ENCODE measurements at places on chromosomes 4 and X. TPM values are rescaled to one million over a fixed set of nuclear protein-coding genes. Genes with fewer than 3 reads are reported as not detected.

Gene GAB1
- total RNA-seq = 21.3 TPM

Gene JCHAIN
- not detected for total RNA-seq

Gene NLGN3
- 14.8 TPM for total RNA-seq

Gene ODAPH
- total RNA-seq = not detected

Gene TSPAN6
- 58.1 TPM for total RNA-seq

Gene SMIM10L2A
- total RNA-seq = 5.0 TPM

Gene CT45A1
- total RNA-seq = not detected

Gene GUCY1B1
- total RNA-seq = 2.9 TPM

Gene PCDH19
- total RNA-seq = 0.46 TPM

Gene FAM9B
- total RNA-seq = not detected

DNA sequence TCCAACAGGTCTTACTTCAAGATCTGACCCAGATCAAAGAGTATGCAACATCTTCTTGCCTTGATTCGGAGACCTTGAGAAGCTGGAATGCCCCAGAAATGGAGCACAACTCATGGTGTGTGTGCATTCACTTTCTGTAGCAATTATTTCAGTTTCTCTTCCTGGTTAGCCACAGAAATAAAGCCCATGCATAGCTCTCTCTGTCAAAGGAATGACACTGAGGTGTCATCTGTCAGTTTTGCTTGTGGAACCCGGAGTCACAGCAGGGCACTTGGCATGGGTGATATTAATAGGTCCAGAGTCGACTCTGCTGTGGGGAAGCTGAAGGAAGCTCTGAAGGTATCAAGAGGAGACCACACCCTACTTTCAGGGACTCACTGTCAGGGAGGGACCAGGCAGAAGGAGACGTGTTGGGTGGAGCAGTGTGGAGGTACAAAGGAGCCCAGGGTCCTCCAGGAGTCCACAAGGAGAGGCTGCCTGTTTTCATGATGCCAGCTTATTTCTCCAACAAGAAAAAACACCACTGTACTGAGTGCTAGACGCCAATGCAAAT, 10.7 kb downstream of the CLNK start:
- DNase-seq = no peak

DNA sequence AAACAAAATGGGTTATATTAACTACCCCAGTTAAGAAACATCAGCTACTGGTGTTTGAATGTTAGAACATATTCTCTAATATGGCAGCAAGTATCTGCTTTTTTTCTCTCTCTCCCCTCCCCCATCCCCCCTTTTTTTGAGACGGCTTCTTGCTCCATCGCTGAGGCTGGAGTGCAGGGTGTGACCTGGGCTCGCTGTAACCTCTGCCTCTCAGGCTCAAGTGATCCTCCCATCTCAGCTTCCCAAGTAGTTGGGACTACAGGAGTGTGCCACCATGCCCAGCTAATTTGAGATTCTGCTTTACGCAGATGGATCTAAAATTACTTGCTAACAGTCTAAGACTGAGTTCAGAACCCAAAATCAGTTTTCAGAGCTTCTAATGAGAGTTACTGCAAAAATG, 101.9 kb downstream of the AFF1 start:
- no peak for DNase-seq

DNA sequence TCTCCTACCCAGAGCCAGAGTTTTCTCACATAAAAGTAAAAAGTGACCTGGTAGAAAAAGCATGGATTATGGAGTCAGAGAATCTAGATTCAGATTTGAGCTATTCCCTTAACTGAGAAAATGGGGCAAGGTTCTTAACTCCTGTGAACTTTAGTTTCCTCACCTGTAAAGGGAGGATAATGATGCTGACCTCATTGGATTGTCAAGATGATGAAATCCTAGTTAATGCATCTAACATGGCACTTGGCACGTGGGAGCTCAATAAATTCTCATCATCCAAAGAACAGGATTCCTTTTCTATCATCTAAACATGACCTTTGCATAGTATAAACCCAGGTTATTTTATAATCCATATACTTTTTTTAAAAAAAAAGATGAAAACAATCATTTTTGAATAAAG, 18.6 kb downstream of the FHDC1 start:
- no peak for DNase-seq

DNA sequence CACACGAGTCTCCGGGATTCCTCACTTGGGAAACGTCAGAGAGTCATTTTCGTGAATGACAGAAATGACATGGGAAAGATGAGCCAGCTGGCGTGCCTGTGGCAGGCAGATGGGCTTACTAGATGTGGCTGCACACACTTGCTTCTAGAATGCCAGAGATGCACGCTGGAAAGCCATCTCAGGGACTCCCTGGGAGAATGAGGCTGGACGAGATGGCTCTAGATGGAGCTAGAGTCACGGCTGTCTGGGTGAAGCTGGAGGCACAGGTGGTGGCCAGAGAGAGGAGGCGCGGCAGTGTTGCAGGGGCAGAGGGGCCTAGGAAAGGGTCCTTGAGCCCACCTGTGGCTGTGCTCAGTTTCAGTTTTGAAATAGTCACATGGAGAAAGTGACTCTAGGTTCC, 26.0 kb downstream of the TKTL1 start:
- no peak for DNase-seq

DNA sequence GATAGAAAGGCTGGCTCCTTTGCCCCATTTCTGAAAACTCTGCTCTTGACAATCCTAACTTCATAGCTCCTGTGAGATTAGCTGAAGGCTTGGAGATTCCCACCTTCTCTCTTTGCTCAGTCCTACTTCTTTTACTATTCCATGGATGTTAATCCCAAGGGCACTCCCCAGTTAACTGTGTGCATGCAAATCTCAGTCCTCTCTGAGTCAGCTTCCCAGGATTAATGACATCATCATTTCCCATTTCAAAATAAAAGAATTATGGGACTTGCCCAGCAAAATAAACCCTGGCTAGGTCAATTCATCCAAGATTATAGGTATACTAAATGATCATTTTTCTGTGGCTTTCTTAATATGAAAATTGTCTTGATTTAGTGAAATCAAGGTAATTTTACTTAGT, 328.6 kb upstream of the NR3C2 start:
- DNase-seq = no peak

- DNase-seq = no peak
Measured at GRCh38 chrX:31440546-31440945, 368.7 kb upstream of the FTHL17 start.

DNA sequence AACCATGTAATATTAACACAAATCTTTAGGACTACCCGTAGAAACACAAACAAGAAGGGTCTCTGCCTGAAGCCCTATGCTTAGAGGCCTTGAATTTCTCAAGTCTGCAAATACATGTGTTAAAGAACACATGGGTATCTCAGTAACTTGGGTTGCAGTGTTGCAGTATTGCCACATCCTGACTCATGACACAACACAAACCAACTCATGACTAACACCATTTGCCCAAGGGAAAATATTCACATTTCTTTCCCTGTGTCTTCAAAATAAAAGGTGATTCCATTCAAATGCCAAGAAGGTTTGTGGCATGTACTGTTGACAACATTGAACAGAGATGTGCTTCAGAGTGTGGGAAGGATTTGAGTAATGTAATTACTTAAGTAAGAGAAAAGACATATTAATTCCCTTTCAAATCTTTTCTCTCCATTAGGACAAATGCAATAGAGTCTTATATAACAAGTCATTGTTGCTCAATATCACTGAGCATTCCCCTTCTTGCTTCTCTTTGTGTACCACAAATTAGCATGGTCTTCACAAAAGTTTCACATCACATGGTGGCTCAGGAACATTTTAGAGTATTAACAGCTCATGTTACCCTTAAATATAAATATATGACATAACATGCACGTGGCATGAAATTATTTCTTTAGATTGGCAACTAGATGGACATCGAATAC, 487.1 kb downstream of the STPG2 start:
- DNase-seq = no peak

DNA sequence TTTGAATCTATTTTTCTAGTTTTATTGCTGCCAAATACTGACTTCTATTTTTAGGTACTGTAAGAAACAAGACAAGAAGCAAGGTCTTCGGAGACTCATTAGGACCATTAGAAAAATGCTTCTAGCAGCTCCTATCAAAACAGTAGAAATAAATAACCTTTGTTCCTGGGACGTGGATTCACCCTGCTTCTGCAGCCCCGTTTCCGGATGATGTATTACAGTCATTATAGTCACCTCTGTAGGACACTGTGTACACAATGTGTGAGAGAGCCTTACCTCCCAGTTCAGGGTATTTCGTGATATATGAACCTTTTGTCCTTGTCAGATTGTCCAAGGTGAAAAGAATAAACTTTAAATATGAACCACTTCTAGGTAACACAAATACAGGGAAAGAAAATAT, 484.0 kb upstream of the TECRL start:
- no peak for DNase-seq

- DNase-seq = no peak
Measured at GRCh38 chr4:18034099-18034498, 12.5 kb upstream of the LCORL start.

- no peak for DNase-seq
Measured at GRCh38 chr4:1109898-1110506, 3.4 kb downstream of the RNF212 start.

GRCh38 chrX:74613370-74614092, 893 bp downstream of the RLIM start:
- no peak for DNase-seq

DNA sequence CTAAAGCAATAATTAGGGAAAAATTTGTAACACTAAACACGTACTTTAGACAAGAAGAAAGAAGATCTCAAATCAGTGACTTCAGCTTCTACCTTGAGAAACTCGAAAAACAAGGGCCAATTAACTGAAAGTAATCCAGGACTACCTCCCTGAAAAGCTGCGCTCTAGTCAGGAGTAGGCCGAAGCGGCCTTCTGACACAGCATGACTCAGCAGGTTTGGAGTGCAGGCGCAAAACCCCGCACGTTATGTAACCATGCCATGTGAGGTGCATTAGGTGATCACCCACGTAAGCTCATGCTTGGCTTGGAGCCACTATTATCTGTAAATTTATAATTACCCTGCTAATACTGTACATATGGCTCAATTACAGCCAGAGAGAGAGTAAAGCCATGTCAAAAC, 52.8 kb upstream of the CCDC149 start:
- peak; percentile 57 for DNase-seq

DNA sequence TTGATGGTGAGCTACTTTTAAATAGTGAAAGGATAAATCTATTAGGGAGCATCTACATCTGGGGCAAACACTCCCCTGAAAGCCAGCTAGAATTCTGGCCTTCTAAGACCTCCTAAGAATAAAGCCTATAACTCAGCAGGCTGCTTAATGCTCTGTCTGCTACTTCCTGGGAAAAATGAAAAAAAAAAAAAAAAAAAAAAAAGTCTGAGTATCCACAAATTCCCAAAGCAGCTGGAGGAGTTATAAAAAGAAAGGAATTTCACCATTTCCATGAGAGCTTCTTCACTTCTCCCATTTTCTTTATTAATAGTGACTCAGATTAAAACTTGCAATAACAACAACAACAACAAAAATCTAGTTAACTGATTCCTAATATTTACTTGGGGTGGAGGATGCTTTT, 511.2 kb downstream of the INPP4B start:
- DNase-seq = no peak

GRCh38 chr4:8221985-8222384, 22.9 kb downstream of the SH3TC1 start:
- no peak for DNase-seq

DNA sequence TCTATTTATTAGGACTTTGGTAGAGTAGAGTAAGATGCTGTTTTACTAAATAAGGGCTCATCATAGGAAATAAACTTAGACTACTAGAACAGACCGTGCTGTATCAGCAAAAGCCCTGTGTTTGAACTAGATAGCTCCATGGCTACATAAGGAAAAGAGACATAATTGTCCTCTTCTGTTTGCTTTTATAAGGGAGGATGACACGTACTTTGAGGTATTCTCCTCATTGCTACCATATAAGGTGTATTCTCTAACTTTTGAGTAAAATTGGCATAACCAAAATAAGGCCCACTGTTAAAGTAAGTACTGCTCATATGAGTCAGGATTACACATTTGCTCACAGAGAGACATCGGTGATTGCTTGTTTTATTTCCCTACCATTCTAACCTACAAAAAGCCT, 64.3 kb downstream of the PDLIM5 start:
- no peak for DNase-seq

DNA sequence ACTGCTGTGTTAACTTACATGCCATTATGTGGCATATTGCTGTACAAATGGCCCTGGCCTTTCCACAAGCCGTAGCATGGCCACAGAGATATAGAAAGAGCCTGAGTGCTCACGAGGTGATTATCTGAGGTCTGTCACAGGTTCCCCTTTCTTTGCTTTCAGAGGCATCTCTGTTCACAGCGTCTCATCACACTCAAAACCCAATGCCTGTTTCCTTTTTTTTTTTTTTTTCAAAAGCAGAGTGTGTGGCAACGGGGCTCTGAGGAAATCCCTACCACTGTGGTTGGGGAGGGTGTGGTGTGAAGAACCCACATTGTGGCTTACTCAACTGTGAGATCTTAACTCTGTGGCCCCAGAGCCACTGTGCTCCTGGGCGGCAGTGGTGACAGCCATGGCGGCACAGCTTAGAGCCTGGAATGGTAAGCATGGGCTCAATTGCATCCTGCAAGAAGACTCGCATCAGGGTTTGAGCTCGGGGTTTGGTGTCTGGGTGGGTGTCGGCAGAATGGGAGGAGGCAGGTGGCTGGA, 30.8 kb downstream of the RTL5 start:
- no peak for DNase-seq

DNA sequence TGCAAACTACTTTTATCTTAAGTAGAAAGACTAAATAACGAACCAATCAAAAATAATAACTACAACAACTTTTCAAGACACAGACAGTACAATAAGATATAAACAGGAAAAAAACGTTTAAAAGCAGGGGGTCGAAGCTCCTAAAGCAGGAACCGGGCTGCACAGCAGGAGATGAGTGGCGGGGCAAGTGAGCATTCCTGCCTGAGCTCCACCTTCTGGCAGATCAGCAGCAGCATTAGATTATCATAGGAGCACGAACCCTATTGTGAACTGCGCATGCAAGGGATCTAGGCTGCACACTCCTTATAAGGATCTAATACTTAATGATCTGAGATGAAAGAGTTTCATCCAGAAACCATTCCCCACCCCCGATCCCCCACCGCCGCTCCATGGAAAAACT, 146.2 kb downstream of the TEX11 start:
- no peak for DNase-seq

Data from H1 (cell line).